Epithelial cell of prostate (primary cell): ENCODE measurements at places on chromosomes 16 and 17.
A peak's percentile ranks its signal among the peaks of the same experiment; 100 is the strongest.

DNA sequence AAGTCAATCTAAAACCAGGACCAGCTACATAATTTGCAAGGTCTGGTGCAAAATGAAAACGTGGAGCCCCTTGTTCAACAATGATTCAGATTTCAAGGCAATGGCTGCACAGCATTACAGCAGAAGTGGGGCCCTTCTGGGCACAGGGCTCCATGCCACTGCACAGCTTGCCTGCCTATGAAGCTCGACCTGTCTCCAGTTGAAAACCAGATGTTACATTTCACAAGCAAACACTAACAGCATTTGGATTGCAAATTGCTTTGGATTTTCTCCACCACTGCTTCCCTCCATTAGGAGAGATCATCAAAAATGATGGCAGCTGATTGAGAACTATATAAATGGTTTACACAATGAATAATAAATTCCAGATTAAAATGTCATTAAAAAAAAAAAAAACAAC is 551.4 kb upstream of the ZFHX3 start:
- no peak for DNase-seq

DNA sequence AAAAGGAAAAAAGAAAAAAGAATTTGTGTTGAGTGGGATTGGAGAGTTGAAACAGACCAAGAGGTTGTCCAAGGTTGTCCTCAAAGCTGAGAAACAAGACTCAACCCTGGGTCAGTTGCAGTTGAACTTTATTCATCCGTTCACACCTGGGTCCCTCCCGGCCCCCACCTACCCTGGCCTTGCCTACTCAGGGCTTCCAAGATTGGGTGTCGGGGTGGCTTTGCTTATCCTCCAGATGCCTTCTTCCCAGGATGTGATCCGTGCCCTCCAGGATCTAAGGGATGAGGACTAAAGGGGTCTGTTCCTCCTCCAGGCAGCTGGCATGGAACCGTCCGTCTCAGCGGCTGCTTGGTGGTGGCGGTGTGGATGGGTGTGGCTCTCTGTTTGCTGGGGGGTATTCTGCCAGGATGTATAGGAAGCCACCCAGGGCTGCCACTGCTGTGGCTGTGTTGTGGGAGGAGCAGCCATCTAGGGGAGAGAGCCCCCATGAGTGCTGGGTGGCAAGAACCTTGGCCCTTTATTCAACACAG is 10.3 kb upstream of the NAGPA start:
- DNase-seq: no peak

- no peak for DNase-seq
These were observed 15.9 kb upstream of the ICAM2 start for GRCh38 chr17:64036198-64036922.

DNA sequence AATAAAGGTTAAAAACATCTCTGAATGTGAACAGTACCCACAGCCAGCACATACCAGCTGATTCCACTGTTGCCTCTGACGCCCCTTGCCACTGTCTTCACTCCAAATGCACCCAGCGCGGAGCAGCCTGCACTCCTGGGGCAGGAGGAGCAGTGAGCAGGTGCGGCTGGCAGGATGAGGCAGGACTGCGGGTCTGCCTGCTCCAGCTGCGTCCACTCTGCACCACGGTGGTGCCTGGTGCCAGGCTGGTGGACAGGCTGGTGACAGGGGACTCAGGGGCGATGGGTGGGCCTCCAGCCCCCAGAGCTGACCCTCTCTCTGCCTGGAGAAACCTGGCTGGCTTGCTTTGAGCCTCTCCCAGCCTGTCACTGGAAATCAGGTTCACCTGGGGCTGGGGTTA is 9.4 kb downstream of the RAB40B start:
- no peak for DNase-seq

- no peak for DNase-seq
These were observed 19.1 kb downstream of the COQ7 start for GRCh38 chr16:19086322-19087199.

DNA sequence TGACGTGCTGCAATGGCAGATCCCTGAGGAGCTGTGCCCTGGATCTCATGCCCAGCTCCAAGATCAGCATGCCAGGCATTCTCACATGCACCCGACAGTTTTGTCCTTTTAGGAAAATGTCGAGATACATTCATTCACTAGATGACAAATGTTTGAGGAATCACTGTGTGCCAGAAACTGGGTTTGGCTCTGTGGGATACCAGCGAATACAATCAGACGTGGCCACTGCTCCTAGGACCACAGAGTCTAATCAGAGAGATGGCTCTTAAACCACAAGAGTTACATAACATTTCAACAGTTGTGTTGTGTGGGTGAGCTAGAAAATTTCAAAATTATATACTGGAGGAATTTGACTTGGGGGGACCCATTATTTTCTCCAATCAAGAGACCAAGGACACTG is 579.7 kb downstream of the CDH13 start:
- no peak for DNase-seq

DNA sequence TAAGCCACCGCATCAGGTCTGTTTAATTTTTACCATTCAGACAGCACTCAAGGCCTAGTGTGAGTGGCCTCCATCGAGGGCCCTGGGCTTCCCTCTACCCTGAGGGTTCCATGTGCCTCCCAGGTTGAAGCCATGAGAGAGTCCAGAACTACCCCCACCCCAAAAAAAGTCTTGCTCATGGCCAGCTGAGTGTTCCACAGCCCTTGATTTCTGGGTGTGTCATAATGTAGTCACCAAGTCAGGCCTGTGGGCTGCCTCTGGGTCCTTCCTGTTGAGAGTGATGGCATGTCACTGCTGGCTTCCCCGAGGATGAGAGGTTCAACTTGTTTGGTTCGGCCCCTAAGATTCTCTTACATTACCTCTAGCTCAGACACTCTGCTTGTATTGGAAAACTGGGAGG is 100.6 kb downstream of the PITPNC1 start:
- peak; percentile 66 for DNase-seq

GRCh38 chr16:720447-720989 is 428 bp upstream of the ANTKMT start:
- no peak for DNase-seq

GRCh38 chr16:2386990-2387389 is 42.3 kb upstream of the CCNF start:
- DNase-seq: no peak

GRCh38 chr16:54965464-54965863 is 34.8 kb downstream of the IRX5 start:
- DNase-seq: no peak

DNA sequence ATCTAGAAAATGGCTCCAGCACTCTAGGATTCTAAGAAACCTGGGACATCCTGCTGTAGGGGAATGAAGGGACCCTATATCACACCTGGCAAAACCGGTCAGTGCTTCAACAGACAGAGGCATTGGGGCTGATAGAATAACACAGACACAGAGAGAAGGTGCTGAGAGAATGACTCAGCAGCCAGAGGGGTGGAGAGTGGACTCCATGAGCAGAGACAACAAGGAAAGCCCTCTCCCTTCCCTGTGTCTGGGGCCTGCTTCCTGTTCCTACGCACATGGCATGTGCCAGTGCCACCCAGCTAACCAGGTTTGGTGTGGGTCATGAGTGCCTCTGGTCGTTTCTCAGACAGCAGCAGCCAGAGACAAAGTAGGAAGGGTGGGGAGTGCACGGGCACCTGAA is 140.3 kb downstream of the CCT6B start:
- no peak for DNase-seq

DNA sequence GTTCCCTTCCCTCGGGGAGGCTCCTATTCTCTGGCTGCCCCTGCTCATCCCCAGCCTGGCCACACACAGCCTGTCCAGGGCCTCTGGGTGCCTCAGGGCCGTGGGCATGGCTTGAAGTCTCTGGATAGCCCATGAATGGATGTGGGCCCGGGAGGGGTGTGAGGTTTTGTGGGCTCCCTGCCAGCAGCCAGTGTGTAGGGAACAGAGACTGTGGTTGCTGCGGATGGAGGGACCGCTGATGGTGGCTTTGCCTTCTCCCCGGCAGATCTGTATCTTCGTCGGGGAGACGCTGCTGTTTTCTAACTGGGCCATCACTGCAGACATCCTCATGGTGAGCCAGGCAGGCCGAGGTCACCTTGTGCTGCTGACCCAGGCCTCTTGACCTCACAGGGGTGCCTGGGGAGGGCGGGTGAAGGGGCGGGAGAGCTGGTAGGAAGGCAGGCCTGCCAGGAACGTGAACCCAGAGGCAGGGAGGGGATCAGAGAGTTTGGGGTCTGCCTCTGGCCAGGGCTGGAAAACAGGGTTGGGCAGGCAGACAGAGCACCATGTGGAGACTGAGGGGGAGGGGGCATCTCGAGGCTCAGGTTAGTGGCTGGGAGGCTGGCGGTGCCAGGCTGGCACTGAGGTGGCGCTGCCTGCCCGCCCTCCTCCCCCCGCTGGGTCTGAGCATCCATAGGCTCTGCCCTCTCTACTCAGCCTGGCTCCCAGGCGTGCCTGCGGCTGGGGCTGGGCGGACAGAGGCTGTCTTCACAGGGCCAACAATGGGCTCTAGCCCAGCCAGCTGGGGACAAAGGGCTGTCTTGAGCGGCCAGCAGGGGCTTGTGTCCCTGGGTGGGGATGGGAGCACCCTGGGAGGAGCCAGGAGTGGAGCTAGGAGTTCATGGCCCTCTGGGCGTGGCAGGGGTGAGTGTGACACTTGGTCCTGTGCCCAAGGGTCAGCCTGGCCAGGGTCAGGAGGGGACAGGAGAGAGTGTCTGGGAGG is 21.4 kb downstream of the MYBBP1A start:
- DNase-seq: no peak

GRCh38 chr17:46736100-46736499 is 82.4 kb downstream of the WNT3 start:
- no peak for DNase-seq

- DNase-seq: no peak
These were observed 9.1 kb upstream of the PHF12 start for GRCh38 chr17:28960256-28961061.

- DNase-seq: no peak
These were observed 4.7 kb downstream of the IGSF6 start for GRCh38 chr16:21647562-21648164.

- no peak for DNase-seq
These were observed 1.8 kb downstream of the RABEP2 start for GRCh38 chr16:28923231-28923587.

DNA sequence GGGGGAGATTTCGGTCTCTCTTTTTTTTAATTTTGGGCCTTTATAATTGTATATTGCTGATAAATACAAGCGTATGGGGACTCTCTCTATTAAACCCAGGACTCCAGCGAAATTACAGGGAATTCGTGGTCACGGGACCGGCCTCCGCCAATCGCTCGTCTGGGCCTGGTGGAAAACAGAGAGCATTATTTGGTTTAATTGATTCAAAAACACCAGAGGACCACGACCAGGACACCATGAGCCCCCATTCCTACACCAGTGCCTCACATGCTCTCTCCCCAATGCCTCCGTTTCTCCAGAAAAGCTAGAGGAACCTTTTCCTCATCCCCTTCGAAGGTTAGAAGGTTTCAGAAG is at the start of gene HOXB2:
TSS of gene HOXB2 (minus strand) at position 88 of the 354 bp plus-strand sequence. CDS start 198 bp downstream, outside the sequence.
- DNase-seq: no peak

GRCh38 chr17:36602924-36603384 is 1.6 kb downstream of the MRM1 start:
- DNase-seq: no peak

GRCh38 chr17:63842173-63842539 is 329 bp downstream of the SMARCD2 start:
- DNase-seq: no peak

- no peak for DNase-seq
These were observed 31.2 kb upstream of the HAPSTR1 start for GRCh38 chr16:9060225-9060624.

DNA sequence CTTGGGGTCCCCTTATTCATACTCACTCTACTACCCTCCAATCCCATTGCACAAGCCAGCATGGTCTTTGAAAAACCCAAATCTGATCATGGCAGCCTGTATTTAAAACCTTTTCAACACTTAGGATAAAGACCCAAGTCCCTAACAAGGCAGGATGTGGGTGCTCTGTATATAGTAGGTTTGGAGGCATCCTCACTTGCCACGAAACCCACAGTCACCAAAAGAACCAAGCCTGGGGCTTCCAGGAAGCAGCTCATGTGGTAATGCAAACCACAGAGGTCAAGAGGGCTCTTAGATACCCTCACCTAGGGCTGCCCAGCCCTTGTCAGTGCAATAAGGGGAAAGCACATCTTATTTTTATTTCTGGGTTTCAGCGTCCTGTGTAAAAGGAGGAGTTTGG is 218.6 kb upstream of the ASIC2 start:
- DNase-seq: no peak

- no peak for DNase-seq
These were observed 1.8 kb downstream of the SALL1 start for GRCh38 chr16:51149251-51149661.

GRCh38 chr17:45353043-45353442 is 36.2 kb upstream of the MAP3K14 start:
- DNase-seq: no peak

- DNase-seq: no peak
These were observed 132.8 kb downstream of the RBFOX3 start for GRCh38 chr17:79478051-79478461.

DNA sequence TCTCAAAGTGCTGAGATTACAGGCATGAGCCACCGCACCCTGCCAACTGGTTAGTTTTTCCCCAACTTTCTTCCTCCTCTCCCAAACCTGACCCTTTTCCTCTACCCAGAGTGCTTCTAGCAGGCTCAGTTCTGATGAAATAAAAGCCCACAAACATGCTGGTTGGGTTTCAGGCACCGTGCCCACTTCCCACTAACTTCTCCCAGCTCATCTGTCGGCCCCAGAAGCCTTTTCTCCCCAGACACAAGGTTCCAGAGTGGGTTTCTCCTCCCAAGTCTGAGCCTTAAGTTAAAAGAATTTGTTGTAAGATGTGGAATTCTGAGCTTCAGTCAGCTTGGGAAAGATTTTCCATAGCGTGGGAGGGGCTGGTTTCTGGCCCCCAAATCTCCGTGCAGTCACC is 11.5 kb upstream of the SCN4A start:
- DNase-seq: no peak

- DNase-seq: no peak
These were observed 27.8 kb downstream of the PIPOX start for GRCh38 chr17:29070781-29071180.

- no peak for DNase-seq
These were observed 151.7 kb downstream of the PRKCB start for GRCh38 chr16:23987443-23987842.

DNA sequence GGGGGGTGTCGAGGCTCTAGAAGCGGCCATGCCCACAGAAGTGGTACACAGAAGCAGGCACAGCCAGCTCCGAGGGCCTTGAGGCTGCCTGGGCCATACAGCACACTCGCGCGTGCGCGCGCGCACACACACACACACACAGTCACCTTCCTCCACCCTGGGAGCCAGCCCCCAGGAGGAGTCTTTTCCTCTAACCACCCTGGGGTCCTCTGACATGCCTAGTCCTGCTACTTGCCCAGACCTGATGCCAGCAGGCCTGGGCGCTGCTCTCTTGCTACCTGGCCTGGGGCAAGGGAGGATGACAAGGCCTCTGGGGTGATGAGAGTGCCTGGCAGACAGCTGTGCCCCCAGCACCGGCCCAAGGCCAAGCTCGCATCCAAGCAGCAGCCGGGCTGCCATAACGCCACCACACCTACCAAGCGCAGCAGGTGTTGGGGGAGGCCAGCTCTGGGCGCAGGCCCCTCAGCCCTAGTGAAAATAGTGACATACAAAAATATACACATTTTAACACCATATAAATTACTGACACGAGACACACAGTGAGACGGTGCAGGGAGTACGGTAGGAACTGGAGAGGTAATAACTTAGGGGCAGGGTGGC is 41.1 kb downstream of the TSC2 start:
- DNase-seq: peak; percentile 52

GRCh38 chr17:11628831-11629230 is 30.6 kb downstream of the DNAH9 start:
- DNase-seq: no peak
